ENCODE measurements at places on chromosomes 5 and 9.
A peak's percentile ranks its signal among the peaks of the same experiment; 100 is the strongest.

DNA sequence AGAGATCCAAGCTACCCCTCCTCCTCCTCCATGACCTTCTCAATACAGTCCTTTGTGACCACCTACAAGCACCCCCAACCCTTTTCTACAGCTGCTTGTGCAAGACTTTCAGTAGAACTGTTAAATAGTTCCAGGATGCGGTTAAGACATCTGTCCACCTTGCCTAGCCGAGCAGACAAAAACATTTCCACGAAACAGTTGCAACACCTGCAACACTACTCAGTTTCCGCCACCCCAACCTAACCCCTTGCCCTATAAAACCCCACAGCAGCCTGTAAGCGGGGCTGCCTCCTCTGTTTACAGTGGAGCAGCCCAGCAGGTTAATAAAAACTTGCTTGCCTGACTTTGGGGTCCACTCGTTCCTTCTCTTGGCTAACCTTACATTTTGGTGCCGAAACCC lies 1803.5 kb upstream of the CDH6 start:
- DNase-seq: no peak

DNA sequence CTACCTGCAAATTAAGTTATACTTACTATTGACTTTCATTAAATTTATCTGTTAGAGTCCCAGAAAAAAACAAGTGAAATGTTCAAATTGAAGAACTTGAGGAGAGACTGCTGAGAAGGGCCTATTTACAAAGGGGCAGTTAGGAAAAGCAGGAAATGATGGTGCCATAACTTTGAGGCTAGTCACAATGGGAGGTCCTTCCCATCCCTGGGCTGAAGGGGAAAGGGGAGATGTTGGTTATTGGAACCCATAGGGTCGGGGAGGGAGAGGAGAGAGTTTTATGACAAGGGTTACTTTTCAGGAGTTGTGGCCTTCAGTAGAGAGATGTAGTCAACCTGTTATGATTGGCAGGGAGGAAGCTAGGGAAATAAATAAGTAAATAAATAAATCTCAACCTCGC lies 169.1 kb downstream of the DMRT2 start:
- DNase-seq: no peak

DNA sequence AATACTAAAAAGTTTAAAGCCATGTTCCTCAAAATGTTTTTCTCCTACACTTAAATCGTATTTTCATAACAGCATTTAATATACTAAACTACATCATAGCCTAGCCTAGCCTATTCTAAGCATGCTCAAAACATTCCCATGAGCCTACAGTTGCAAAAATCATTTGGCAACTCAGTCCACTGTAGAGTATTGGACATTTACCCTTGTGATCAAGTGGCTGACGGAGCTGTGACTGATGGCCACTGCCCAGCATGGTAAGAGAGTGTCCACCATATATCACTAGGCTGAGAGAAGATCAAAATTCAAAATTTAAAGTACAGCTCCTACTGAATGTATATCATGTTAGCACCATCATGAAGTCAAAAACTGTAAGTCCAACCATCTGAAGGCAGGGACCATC lies 30.9 kb downstream of the SEMA5A start:
- DNase-seq: no peak

GRCh38 chr9:114804505-114804904 lies 1.3 kb downstream of the TNFSF15 start:
- no peak for DNase-seq

DNA sequence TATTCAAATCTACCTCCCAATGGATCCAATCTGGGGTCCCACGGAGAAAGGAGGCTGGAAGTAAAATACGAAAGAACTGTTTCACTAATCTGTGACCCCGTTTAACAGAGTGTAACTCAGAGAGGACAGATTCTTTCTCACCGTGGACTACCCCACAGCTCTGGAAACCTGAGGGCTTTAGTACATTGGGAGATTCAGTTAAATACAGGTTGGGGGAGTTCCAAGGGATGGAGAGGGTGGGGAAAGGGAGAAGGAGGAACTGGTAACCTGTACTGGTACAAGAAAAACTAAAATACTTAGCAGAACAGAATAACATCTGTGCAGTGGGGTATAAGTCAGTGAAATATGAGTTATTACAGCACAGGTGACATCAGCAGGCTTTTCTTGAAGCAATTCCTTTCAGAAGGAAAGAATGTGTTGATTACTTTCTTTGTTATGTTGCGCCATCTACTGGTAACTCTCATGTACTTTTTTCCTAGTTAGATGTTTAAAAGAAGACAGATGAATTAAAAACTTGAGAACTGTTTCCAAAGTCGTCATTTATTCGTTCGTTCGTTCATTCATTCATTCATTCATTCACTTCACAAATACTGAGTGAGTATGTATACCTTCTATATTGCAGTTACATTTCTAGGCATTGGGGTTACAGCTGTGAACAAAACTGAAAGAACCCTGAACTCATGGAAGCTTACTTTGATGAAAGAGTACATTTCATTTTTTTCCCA lies 30.0 kb upstream of the STOM start:
- DNase-seq: peak; percentile 58

DNA sequence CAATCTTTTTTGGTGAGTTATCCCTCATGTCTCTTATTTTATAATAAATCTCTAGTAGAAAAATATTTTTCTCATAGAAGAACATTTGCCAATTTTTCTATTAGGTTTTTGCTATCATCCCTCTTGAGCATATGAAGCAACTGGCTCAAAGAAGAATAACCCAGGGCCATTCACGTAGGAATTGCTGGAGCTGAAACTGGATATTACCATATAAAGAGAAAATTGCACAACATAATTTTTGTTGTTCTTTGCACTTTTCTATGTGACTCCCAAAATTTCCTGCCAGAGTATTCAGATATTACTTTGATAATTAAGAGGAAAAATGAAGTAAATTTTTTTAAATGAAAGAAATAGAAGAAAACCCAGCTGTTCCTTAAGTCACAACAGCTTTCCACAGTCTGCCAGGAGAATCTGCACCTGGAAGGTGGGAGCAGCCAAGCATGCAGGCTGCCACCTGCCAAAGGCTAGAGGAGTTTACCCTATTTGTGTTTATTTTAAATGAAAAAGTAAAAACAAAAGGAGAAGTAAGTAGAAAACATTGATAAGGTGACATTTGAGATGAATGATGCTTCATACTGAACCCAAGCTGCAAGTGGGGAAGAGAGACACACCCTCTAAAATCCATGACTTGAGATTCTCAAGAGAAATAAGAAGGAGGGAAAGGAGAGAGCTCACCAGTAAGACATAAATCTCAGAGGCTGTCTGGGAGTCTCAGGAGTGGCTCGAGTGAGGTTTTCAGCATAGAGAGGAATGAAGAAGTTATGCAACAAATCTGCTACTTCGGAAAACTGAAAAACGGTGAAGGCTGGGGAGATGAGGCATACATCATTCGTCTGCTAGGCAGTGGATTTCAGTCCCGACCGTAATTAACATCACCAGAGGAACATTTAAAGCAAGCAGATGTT lies 31.5 kb upstream of the FREM1 start:
- DNase-seq: no peak

Data from inflammatory macrophage treated with lipopolysaccharide for 1 hour (primary cell).